Osteocyte (in vitro differentiated cells): ENCODE measurements at places on chromosomes 5 and 9. TPM values are rescaled to one million over a fixed set of nuclear protein-coding genes. Genes with fewer than 3 reads are reported as not detected.

GRCh38 chr5:10555277-10555684 lies 8.6 kb upstream of the ANKRD33B start:
- H3K4me3 ChIP-seq = no peak overlapping the region
- H3K27me3 ChIP-seq = no peaks in the 10 kb centered on the region
- DNase-seq = no peak
- H3K27ac ChIP-seq = no peak overlapping the region
- H3K36me3 ChIP-seq = no peaks in the 10 kb centered on the region

GRCh38 chr5:61966296-61966955 lies 339.6 kb upstream of the KIF2A start:
- no peak overlapping the region for H3K27ac ChIP-seq
- H3K36me3 ChIP-seq = no peaks in the 10 kb centered on the region
- no peaks in the 10 kb centered on the region for H3K27me3 ChIP-seq
- DNase-seq = no peak
- no peak overlapping the region for H3K4me3 ChIP-seq

- H3K27ac ChIP-seq = no peak overlapping the region
- H3K4me1 ChIP-seq = peaks cover 33% of the 10 kb centered on the region
- no peaks in the 10 kb centered on the region for H3K36me3 ChIP-seq
- H3K27me3 ChIP-seq = peaks cover 36% of the 10 kb centered on the region
- no peak for DNase-seq
- H3K4me3 ChIP-seq = peak overlapping the region; percentile 59
Measured at GRCh38 chr9:130939405-130940026, 469 bp upstream of the FIBCD1 start.

DNA sequence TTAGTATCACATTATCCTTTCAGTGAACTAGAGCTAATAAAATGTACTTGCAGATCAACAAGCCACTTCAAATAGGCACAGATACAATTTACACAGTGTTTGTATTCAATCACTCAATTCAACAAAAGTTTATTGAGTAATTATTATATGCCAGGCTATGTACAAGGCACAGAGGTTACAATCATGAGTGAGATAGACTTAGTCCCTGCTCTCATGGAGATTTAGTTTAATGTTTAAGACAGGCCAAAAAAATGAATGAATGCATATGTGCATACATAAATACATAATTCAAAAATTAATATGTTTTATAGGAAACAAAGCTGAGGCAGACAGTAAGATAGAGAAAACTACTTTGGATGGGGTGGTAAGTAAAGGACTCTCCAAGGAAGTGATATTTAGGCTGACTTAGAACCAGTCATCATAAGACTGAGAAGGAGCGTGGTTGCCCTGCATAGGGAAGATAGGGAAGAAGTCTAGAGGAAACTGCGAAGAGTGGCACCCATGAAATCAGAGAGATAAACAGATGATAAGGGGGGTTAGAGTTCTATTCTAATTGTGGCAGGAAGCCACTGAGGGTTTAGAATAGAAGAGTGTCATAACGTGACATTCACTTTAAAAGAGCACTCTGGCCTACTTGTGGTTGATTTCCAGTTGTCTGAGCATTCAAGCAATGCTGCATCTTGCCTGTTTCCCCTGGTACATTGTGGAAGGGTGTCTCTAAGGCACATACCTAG lies 49.7 kb upstream of the GRAMD2B start:
- no peak for DNase-seq
- no peak overlapping the region for H3K4me3 ChIP-seq
- H3K27ac ChIP-seq = no peak overlapping the region
- H3K27me3 ChIP-seq = no peaks in the 10 kb centered on the region
- H3K4me1 ChIP-seq = peaks cover 50% of the 10 kb centered on the region
- no peaks in the 10 kb centered on the region for H3K36me3 ChIP-seq

DNA sequence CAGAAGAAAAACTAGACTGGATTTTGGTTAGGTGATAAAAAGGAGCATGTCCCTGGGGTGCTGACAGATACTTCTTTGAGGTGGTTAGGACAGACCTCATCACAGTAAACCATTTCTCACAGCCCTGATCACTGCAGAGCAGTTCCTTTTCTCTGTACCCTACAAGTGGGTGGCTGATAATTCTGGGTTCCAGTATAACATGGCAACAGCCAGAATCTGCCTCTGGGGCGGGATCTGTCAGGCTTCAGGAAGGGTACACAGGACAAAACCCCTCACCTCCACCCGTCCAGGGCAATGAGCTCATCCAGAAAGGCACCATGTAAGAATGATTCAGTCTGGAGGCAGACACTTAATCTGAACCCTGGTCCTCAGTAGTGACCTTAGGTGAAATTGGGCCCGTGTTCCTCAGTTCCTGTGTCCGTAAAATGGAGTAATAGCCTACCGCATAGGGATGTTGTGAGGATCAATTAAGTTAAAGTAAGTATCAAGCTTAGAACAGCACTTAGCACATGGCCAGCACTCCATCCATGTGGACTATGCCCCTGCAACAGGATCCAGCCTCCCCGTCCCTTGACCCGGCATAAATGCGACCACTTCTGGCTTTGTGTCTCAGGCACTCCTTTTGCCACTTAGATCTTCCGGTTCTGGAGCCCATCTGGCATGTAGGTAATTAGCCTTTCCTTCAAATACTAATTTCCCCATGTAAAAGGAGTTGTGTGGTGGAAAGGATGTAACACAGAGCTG lies 129.2 kb downstream of the LHFPL2 start:
- H3K36me3 ChIP-seq = peaks cover 22% of the 10 kb centered on the region
- H3K4me3 ChIP-seq = no peak overlapping the region
- H3K27ac ChIP-seq = peak overlapping the region; percentile 96
- no peak for DNase-seq
- no peaks in the 10 kb centered on the region for H3K27me3 ChIP-seq

DNA sequence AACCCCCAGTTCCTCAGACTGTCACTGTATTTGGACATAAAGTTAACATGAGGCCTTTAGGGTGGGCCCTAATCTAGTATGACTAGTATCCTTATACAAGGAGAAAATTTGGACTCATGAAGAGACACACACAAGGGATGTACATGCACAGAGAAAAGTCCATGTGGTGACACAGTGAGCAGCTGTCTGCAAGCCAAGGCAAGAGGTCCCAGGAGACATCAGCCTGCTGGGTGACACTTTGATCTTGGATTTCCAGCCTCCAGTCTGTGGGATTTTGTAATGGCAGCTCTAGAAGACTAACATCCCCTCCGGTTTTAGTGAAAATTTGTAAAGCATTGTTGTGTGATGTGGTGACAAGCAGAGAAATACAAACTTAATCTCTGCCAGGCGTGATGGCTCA lies 66.1 kb downstream of the RAI14 start:
- DNase-seq = no peak
- H3K27ac ChIP-seq = no peak overlapping the region
- peaks cover 17% of the 10 kb centered on the region for H3K36me3 ChIP-seq
- no peaks in the 10 kb centered on the region for H3K27me3 ChIP-seq
- no peak overlapping the region for H3K4me3 ChIP-seq
- H3K4me1 ChIP-seq = peaks cover 21% of the 10 kb centered on the region

DNA sequence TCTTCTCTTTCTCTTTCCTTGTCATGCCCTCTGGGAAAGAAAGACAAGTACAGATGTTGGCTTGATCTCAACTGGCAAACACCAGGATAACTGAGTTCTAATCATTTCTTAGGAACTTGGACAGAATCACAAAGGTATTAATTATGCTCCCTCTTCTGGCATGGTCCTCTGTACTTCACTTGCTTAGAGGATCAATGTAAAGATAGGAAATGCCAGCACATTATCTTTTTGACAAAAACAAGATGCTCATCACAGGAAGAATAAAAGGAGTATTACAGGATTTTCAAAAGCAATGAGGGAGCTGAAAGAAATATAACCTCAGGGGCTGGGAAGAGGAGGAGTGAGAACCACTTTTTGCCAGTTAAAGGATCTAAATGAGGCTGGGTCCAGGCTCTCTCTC lies 70.6 kb downstream of the LHFPL2 start:
- no peak overlapping the region for H3K4me3 ChIP-seq
- H3K36me3 ChIP-seq = peaks cover 13% of the 10 kb centered on the region
- DNase-seq = no peak

GRCh38 chr9:133521122-133522072 lies 3.4 kb downstream of the MYMK start:
- no peak overlapping the region for H3K4me3 ChIP-seq
- no peaks in the 10 kb centered on the region for H3K36me3 ChIP-seq
- H3K4me1 ChIP-seq = peaks cover 6% of the 10 kb centered on the region
- H3K27me3 ChIP-seq = no peaks in the 10 kb centered on the region

Gene ZER1
- total RNA-seq = 61.2 and 61.9 TPM in 2 replicates

Gene ZNF300
- 7.7 and 8.7 TPM in 2 replicates for total RNA-seq
